Activated CD4-positive, alpha-beta T cell treated with anti-CD3 and anti-CD28 coated beads for 1 hour (primary cell): ENCODE measurements at places on chromosomes 4 and X.

- DNase-seq, result no peak
Observed at GRCh38 chr4:150280081-150280895, 202.0 kb downstream of the DCLK2 start.

DNA sequence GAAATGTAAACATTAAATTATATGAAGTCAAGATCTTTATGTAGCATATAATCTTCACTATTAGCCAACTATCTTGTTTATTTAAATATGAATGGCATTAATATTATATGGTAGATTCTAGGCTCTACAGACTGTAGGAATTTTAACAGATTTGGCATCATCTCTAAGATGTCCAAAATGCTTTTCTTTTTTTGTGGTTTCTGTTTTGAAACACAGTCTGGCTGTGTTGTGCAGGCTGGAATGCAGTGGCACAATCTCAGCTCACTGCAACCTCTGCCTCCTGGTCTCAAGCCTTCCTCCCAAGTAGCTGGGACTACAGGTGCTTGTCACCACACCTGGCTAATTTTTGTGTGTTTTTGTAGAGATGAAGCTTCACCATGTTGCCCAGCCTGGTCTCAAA, 76.2 kb downstream of the ELOVL6 start:
- no peak for DNase-seq

DNA sequence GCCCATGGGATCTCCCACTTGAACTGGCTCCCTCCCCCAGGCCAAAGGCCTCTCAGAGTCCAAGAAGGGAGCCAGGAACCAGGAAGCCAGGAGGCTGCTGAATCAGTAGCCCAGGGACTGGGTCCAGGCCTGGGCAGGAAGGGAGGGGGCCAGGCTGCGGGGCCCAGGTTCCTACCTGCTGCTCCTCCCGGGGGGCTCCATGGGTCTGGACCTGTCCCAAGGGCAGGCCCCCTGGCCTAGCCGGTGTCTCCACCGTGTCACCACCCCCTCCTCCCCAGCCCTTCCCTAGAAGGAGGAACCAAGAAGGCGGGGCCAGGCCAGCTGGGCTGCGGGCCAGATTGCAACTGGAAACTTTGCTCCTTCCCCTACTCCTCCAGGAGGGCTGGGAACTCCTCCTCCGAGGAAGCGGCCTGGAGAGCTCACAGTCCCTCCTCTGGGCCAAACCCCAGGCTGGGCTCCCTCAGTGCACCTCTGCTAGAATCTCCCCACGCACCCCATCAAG, at the start of gene IQSEC2:
Gene IQSEC2 (minus strand): TSS at position 264 of the 502 bp plus-strand sequence.
- DNase-seq, result no peak

- DNase-seq, result no peak
Observed at GRCh38 chr4:80592950-80593349, 257.4 kb downstream of the CFAP299 start.

GRCh38 chrX:111191598-111191997, 78.7 kb downstream of the CAPN6 start:
- no peak for DNase-seq

GRCh38 chr4:101136373-101137370, 210.7 kb downstream of the PPP3CA start:
- DNase-seq, result no peak

DNA sequence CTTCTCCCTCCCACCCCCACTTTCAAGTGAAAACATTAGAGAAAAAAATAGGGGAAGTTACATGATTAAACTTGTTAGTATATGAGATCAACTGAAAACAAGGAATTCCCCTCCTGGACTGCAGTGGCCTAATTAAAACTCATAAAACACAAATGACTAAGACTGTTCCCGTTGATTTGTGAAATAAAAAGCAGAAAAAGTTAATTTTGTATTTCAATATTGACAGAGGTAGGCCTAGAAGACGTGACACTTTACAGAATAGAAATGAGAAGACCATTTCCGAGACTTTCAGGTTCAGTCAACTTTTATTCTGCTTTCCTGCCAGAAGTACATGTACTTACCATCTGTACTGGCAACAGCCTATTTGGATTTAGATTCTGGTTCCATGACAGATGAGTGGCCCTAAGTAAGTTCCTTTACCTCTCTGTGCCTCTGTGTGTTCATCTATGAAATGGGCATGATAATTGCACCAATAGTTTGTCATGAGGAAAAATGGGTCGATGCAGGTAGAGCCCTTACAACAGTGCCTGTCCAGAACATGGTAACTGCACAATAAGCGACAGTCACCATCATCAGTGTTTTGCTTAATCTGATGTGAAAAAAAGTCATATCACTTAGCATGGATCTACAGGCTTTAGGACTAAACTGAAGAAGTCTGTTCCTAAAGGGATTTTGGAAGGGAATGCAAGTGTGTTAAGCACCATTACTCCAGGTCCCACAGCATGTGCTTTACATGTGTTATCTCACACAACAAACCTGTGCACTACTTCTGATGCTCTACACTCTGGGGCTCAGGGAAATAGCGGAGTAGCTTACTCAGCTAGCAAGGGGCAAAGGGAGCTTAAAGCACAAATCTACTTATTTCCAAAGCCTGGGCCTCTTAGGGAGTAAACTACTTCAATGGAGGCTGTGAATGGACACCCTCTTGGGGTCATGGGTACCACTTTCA, 562.3 kb upstream of the DIPK2B start:
- no peak for DNase-seq

DNA sequence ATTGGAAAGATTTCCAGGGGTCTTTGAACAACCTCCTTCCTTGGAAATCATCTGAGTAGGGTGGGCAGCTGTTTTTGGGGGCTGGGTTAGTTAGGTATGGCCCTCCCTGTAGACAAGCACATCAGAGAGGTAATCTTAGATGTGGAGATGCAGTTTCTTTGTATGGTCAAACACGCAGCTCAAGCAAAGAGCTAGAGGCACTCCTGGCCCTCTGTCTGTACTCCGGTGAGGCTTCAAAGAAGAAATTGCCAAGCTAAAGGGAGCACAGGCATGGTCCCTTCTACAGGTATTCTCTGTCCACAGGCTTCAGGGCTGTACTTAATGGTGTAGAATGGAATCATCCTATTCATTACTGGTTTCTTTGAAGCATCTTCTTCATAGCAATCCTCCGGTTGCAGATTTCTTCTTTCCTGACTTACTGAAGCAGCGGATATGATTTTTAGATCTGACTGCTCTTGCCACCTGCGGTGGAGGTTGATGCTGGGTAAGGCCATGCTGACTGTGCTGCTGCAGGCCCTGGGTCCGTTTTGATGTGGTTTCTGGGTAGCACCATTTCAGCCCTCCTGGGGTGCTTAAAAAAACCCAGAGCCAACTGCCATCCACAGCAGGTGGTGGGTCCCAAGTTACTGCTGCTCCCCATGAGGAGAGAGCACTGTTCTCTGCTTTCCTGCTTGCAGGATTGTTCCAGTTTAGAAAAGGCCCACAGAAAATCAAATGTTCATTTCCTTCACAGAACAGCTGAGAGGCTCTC, 318.9 kb upstream of the GATB start:
- no peak for DNase-seq

DNA sequence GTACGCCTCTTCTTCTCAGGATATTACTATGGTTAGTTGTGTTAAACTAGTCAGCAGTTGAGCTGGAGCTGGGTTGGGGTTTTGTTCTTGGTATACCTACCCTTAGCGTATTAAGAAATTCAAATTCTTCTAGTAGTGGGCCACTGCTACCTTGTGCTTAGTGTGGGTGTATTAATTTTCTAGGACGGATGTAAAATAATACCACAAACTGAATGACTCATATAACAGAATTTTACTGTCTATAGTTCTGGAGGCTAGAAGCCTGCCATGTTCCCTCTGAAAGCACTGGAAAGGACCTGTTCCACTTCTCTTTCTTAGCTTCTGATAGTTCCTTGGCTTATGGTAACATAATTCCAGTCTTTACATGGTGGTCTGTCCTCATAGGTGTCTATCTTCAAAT, 1274.7 kb downstream of the ADGRL3 start:
- no peak for DNase-seq
